ENCODE measurements at places on chromosomes 2 and 18.

DNA sequence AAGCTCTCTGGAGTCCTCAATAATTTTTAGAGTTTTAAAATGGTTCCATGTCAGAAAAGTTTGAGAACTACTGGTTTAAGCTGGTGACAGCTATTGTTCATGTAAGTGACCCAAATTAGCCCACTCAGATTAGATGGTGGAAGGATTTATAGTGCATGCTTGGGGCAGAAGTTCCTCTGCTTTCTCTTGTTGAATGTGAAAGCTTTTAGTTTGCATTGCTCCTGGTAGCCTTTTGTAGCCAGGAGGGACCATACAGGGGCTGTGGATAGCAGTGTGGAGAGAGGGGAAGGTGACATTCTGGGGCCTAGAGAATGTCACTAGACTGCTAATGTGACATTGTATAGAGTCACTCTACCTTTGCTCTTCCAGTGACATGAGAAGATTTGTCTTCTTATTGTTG is 40.3 kb upstream of the IGFBP5 start:
- DNase-seq, result no peak

- DNase-seq, result no peak
These were observed 109.6 kb upstream of the CDC42EP3 start for GRCh38 chr2:37781028-37781427.

DNA sequence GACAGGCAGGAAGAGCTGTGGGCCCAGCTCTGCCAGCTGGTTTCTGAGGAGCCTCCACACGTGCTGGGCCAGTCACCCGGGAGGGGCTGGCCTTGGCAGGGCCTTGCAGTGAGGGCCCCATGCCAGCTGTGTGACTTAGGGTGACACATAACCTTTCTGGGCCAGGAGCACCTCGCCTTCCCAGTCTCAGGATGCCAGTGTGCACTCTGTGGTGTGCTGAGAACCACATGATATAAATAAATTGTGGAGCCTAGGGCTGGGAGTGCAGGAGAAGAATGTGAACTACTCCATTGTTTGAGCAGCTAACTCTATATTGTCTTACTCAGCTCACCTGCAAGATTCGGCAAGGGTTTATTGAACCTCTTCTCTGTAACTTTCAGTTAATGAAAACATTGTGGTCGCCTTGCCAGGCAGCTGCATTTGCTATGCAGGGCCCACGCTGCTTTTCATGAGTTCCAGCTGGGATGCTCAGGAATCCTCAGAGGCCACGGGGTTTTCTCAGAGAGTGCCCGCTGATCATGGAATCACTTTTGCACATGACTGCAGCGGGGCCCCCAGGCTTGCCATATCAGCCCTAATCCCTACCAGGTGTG is 222.3 kb downstream of the SH3RF3 start:
- no peak for DNase-seq

GRCh38 chr2:211204456-211204855 is 648.1 kb downstream of the CPS1 start:
- DNase-seq, result no peak

- no peak for DNase-seq
These were observed 10.1 kb downstream of the TBC1D8 start for GRCh38 chr2:101140978-101141655.

GRCh38 chr2:39080152-39080551 is 40.7 kb downstream of the SOS1 start:
- no peak for DNase-seq

DNA sequence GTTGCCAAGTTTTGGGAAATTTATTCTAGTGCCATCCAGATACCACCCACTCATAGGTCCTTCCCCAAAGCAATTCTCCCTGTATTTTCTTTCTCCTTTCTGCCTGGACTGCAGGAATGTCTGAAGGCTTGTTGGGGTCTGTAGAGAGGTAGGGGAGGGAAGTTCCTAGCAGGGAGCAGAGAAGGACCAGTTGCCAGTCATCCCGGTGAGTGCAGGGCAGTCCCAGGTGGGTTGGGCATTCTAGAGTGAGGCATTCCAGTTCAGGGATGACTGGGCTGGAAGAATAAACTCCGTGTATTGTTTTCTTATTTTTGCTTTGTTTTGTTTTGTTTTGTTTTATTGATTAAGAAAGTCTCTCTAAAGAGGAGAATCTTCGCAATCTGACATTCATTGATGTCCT is 58.1 kb downstream of the SPATS2L start:
- DNase-seq, result no peak

DNA sequence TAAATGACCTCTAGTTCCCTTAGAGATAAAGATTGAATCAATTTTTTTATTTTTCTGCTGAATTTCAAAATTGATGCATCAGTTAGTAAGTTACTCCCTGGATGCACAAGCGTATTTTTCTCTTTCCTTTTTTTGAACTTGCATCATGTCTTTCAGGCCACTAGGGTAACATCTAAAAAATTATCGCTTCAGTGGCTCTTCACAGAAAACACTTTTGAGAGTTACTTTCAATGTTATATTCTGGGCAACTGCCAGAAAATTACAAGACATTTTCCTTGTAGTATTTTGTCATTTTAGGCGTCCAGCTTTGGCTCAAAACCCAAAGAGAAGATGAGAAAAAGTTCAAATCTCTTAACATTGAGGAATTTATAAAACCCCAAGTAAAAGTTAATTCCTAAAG is 59.8 kb downstream of the DSEL start:
- no peak for DNase-seq

All from stimulated activated CD8-positive, alpha-beta memory T cell treated with anti-CD3 and anti-CD28 coated beads, Interleukin-4, amount 100 ng/mL, for 4 hours (primary cell).